ENCODE measurements at places on chromosomes 3 and 15.

DNA sequence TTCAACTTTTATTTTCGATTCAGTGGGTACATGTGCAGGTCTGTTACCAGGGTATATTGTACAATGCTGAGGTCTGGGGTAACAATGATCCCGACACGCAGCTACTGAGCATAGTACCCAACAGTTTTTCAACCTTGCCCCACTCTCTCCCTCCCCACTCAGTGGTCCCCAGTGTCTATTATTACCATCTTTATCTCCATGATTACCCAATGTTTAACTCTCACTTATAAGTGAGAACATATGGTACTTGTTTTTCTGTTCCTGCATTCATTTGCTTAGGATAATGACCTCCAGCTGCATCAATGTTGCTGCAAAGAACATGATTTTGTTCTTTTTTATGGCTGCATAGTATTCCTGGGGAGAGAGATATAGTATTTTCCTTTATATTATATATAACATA is 75.7 kb upstream of the EPHB3 start:
- DNase-seq = no peak

DNA sequence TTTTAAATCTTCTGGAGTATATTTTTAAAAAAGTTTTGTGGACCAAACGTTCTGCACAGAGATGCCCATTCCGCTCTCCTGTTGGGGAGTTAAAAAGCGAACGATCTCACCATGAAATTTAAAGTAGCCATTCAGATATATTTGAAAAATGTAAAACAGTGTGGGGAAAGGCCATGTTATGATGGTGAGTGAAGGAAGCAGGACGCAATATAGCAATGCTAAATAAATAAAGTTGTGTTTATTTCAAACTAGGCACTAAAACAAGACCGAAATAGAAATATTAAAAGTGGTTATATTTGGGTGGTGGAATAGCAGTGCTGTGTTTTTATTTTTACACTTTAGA is 327 bp upstream of the CCDC13 start:
- DNase-seq = no peak

DNA sequence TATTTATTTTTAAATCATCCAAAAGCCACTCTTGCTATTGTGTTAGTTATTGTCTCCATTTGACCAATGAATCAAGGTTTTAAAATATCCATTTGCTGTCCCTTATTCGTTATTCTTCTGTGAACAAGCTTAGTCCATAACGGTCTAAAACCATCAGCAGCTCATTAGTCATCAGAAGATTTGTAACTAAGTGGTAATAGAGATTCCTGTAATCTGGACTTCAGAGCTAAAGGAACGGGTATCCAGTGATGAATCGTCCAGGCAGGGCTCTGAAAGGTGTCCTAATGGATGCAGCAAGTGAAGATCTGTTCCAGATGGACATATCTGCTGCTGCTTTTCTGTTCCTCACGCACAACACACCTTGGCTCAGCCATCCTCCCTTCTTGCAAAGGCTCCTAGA is 362.7 kb upstream of the CFAP20DC start:
- no peak for DNase-seq

DNA sequence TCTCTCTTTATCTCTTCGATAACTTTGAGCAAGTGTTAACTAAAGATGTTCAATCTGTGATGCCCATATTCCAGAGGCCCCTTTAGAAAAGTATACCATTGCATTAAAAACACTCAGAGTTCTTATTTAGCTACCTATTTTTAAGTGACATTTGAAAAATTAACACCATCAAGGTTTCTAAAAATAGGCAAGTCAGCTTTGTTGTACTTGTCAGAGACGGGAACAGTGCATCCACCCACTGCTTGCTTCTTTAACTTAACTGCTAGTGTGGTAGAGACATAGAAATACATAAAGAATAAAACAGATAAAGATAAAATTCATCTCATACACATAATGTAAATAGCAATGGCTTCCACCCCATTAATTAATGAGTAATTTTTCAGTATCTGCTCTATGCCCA is 66.0 kb downstream of the IGSF11 start:
- DNase-seq = no peak

GRCh38 chr3:156433910-156434309 is 121.0 kb downstream of the SSR3 start:
- DNase-seq = no peak

- no peak for DNase-seq
Measured at GRCh38 chr3:116808725-116809124, 99.1 kb downstream of the TUSC7 start.

DNA sequence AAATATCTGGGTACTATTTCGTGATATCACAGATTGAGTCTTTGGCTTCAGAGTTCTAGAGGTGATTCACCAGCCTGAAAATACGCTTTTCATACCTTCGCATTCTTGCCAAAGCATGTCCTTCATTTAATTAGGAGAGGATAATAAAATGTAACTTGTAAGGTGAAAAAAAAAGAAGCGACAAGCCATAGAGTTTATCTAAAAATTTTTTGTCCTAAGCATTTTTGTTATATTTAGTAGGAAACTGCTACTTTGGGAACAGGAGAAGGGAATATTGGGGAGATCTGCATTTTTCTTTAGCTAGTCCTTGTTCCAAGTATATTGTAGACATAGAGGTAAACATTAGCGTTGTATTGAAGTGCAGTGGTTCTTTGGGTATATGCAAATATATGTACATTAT is 120.1 kb downstream of the TCF12 start:
- DNase-seq = no peak

DNA sequence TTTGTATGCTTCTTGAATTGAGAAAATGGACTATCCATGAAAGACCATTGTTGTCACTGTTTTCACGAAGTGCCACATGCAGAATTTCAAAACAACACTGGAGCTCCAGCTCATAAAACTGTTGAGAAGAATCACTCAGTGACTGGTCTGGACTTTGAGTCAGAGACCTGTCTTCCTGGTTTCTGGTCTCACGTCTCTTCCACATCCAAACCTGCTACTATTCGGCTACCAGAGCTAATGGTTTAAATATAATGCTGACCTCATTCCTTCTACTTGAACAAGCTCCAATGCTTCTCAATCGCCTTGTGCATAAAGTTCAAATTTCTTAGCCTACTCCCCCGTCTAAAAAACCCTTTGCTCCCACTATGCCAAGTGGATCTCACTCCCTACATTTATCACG is 227.9 kb upstream of the NR2F2 start:
- no peak for DNase-seq

DNA sequence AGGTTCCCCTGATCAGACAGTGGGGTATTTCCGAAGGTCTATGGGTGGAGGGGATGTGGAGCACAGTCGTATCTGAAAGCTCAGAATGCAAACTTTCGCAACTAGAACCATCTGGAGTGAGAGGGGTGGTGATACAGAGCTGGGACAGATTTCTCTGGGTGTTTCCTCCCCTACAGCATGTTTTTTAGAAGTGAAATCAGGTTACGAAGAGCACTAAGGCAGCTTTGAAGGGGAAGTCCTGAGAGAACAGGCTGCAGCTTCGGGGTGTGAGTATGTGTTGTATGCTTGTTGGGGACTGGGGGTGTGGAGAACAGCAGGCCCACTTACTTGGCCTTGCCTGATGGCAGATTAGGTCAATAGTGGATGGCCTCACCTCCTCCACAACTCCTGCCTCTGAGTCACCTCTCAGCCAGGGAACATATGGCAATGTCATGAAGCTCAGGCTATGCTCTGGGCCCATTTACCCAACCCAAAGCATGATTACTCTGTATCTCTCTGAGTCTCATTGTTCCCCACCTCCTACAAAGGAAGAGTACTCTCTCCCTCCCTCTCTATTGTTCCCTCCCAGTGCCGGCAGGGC is 107.2 kb upstream of the RASGRP1 start:
- DNase-seq = peak; percentile 23

GRCh38 chr3:42988097-42988496 is 9.0 kb downstream of the GASK1A start:
- DNase-seq = no peak

- no peak for DNase-seq
Measured at GRCh38 chr3:13041113-13041776, 32.0 kb downstream of the IQSEC1 start.

- no peak for DNase-seq
Measured at GRCh38 chr3:43340403-43340802, 54.1 kb downstream of the SNRK start.

DNA sequence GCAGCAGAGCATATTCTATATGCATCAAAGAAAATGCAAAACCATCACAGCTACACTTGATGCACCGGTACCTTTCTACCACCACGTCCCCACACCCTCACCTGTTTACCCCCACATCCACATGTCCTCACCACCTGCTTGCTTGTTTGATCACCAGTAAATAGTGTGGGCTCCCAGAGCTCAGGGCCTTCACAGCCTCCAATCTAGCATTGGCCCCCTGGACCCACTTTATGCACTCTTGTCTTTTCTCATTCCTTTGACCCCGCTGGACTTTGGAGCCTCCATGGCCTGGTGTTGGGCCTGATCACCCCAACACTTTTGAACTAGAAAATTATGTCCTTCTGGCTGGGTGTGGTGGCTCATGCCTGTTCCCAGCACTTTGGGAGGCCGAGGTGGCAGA is 190.1 kb downstream of the PDE8A start:
- DNase-seq = no peak

GRCh38 chr3:151504606-151505005 is 43.7 kb upstream of the IGSF10 start:
- DNase-seq = no peak

DNA sequence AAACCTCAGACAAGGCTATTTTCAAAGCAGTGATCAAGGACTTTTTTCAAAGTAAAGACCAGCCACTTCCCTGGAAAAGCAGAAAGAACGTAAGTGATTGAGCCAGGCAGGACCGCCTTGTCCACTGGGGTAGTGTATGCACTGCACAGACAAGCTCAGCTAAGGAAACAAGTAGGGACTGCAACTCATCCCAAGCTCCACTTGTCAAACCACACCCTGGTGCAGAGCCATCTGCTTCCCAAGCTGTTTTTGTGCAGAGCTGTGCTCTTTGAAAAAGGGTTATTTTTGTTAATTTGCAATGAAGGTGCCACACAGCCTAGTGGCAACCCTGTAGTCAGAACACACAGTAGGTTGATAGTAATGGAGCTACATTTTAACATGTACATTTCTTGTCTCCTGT is 193.3 kb downstream of the ADAMTS9 start:
- no peak for DNase-seq

DNA sequence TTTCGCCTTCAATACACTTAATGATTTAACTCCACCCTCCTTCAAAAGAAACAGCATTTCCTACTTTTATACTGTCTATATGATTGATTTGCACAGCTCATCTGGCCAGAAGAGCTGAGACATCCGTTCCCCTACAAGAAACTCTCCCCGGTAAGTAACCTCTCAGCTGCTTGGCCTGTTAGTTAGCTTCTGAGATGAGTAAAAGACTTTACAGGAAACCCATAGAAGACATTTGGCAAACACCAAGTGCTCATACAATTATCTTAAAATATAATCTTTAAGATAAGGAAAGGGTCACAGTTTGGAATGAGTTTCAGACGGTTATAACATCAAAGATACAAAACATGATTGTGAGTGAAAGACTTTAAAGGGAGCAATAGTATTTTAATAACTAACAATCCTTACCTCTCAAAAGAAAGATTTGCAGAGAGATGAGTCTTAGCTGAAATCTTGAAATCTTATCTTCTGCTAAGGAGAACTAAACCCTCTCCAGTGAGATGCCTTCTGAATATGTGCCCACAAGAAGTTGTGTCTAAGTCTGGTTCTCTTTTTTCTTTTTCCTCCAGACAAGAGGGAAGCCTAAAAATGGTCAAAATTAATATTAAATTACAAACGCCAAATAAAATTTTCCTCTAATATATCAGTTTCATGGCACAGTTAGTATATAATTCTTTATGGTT is at the start of gene CCR5:
Gene CCR5 (plus strand): TSS at position 108 of the 680 bp plus-strand sequence. CDS start 1,957 bp downstream, outside the sequence.
- no peak for DNase-seq

DNA sequence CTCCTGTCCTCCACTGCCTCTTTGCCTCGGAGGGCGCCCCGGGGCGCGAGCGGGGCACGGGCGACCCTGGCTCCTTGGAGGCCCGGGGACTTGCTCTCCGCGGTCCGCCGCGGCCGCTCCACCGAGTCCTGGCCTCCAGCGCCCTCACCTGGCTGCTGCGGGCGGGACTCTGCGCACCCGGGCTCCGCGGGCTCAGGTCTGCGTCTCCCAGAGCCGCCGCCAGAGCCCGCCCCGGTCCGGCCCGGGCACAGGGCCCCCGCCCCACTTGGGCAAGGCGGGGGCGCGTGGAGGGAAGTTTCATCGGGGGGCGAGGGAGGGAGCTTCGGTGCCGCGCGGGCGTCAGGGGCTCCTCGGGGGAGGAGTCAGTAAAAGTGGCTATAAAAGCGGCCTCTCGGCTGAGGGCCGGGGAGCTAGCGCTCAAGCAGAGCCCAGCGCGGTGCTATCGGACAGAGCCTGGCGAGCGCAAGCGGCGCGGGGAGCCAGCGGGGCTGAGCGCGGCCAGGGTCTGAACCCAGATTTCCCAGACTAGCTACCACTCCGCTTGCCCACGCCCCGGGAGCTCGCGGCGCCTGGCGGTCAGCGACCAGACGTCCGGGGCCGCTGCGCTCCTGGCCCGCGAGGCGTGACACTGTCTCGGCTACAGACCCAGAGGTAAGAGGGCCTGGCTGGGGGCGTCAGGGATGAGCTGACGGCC is at the start of gene CEMIP:
Gene CEMIP (plus strand): TSS at position 407 of the 694 bp plus-strand sequence. CDS start 94,510 bp downstream, outside the sequence.
- DNase-seq = no peak

- DNase-seq = no peak
Measured at GRCh38 chr3:52172262-52172757, 18.1 kb upstream of the POC1A start.

DNA sequence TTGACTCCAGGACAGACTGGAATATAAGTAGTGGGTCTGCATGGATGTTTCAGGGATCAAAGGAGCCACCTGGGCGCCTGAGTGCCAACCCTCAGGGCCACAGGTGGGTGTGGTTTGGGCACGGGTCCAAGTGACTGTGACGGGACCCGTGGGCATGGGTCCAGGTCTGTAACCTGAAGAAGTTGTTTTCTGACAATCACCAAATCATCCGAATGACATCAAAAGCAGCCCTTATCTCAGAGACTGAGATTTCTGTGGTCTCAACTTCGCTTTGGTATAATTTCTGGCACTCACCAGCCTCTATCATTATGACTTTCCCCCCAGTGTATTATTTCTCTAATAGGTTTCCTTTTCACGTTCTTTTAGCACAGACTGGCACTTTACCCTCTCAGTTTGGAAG is 24.4 kb downstream of the RLBP1 start:
- DNase-seq = no peak

- no peak for DNase-seq
Measured at GRCh38 chr15:62760538-62760937, 282.0 kb upstream of the TPM1 start.
